Panc1 (cell line): ENCODE measurements at places on chromosomes 12 and 14. TPM values are rescaled to one million over a fixed set of nuclear protein-coding genes. Genes with fewer than 3 reads are reported as not detected.

DNA sequence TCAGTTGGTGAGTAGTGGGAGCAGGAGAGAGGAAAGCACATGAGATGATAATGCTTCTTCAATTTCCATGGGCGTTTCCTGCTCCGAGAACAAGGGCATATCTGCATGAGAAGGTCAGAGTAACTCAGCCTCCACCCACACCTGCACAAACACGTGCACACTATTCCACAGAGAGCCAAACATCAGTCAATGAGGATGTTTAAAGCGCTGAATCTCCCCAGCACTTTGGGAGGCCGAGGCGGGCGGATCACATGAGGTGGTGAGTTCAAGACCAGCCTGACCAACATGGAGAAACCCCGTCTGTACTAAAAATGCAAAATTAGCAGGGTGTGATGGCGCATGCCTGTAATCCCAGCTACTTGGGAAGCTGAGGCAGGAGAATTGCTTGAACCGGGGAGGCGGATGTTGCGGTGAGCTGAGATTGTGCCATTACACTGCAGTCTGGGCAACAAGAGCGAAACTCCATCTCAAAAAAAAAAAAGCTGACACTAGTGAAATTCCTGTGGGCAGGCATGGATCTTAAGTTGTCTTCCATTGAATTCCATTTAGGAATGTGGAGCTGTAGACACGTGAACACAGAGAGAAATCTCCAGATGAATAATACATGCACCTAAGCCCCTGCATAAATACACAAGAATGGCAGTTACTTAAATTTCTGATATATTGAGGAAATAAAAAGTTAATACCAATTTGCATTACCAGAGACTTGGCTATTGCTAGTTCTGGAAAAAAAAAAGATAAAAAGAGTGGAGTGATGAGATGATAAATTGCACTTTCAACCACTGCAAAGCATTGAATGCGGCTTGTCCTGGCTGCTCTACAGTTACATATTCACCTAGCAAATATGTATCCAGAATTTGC is 1097.4 kb upstream of the TMEM132C start:
- DNase-seq: no peak

DNA sequence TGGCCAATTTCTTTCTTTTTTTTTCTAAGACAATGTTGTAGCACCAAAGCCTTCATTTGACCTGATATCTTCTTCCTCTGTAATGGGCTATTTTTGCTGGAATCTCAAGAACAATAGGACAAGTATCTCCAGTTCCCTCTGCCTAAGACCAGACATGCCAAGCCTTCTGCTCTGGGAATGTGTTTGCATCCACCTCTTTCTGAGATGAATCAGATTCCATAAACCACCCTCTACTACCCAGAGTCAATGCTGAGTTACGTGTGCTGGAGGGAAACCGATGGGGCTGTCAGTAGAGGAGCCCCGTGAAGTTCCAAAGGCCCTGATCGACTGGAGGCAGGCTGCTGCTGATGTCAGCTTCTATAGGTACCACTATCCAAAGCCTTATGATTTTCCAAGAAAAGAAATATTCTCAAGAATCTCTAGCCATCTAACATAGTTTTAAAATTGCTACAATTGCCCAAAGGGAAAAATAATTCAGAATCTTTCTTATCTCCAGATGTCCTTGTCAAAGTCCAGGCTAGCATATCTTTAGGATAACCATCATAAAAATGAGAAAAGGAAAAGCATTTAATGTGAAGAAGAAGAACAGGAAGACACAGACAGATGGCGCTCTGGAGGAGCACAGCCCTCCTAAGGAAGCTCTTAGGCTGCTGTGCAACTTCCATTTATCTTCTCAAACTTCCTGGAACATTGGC is 101.9 kb downstream of the SLC8A3 start:
- DNase-seq: no peak

DNA sequence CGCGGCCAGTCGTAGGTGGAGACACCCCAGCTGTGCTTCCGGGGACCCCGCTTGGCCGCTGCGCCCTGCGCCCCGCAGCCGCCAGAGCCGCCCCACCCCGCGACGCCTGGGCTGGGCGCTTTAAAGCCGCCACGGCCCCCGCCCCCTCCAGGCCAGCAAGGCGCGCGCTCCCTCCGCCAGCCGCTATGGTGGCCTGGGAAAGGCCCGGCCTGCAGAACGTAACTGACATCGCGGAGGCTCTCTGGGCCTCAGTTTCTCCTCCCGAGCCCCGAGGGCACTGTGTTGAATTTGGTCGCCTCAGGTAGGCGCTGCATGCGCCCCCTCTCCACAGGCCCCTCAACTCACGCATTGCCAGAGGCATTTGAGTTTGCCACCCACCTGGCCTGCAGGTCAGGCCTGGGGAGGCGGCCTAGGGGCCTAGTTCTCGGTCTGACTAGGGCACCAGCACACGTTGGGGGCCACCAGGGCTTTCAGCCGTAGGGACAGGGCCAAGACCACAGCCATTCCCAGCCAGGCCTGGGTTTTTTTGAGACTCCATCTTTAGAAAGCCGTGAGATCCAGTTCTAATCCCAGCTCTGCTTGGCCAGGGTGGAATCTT is at the start of gene NGB:
Gene NGB, minus strand, starts transcription at position 94 of the 598 bp plus-strand sequence. CDS start 269 bp downstream, outside the sequence.
- DNase-seq: no peak

DNA sequence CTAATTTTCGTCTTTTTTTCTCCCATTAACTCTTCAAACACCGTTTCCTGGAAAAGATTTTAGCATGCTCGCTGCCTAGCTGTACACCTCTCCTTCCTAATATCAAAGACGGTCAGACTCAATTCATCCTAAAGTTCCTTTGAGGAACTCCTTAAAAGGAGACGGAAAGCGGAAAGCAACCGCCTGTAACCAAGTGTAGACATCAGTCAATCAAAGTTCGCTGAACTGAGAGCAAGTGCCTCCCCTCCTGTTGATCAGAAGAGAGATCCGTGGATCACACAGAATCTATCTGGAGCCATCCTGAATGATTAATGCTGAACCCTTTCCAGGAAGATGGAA is 412 bp upstream of the TEP1 start:
- DNase-seq: no peak

GRCh38 chr12:91040096-91040755 is 17.6 kb downstream of the KERA start:
- DNase-seq: no peak

- no peak for DNase-seq
These were observed 1.4 kb downstream of the TRMT61A start for GRCh38 chr14:103530390-103530789.

- no peak for DNase-seq
These were observed 172.2 kb upstream of the DDHD1 start for GRCh38 chr14:53325176-53325806.

GRCh38 chr14:68479247-68479646 is 313.6 kb downstream of the ZFP36L1 start:
- DNase-seq: no peak

Gene SERPINA9
- total RNA-seq: not detected

Gene SLC5A8
- not detected for total RNA-seq

Gene ZFYVE1
- 19.8 TPM for total RNA-seq

Gene KMT2D
- total RNA-seq: 64.7 TPM
